ENCODE measurements at places on chromosomes 12 and 14.
A peak's percentile ranks its signal among the peaks of the same experiment; 100 is the strongest.

DNA sequence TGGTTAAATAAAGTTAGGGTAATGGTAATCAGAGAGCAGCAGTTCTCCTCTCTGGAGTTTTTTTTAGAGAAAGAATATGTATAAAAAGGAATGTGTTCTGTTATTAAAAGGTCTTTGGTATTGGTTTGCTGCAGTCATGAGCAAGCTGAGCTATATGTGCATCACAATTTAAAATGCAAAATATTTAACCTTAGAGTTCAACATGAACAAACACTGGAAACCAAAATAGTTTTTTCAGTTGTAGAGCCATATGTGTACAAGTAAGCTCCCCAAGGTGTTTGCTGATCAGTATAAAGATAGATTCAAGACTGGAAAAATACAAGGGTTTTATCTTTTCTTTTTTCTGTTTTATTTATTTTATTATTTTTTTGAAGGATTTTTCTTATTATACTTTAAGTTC is 245.0 kb downstream of the NUBPL start:
- DNase-seq: no peak

DNA sequence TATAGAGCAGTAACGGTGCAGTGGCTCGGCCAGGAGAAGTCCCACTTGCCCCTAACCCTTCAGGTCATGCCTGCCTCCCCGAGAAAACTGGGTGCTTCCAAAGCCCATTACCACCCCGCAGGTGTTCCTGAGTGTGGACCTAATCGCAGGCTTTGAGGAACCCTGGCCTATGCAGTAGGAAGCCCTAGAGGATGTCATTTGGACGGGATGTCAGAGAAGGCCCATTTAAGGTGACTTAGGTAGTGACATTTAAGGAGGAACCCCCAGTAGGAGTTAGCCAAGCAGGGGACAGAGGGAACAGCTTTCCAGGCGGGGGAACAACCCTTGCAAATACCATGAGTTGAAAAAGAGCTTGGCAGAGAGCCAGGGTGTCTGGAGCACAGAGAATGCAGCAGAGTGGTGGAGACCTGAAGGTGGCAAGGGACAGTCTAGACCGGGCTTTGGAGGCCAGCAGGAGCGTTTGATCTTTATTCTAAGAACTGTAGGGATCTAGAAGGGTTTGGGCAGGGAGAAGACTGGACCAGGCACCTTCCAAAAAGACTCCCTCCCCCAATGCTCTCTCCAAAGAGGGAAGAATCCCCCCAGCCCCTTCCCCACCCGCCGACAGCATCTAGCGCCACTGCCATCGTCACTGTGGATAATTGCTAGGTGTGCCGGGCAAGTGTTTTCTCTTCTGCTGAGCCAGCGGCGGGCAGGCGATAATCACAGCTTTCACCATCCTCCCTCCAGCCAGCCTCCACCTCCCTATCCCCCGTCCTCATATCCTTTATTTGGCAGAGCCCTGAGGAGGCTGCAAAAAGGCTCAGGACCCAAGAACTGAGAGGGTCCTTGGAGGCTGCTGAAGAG is 33.3 kb upstream of the BEGAIN start:
- DNase-seq: no peak

DNA sequence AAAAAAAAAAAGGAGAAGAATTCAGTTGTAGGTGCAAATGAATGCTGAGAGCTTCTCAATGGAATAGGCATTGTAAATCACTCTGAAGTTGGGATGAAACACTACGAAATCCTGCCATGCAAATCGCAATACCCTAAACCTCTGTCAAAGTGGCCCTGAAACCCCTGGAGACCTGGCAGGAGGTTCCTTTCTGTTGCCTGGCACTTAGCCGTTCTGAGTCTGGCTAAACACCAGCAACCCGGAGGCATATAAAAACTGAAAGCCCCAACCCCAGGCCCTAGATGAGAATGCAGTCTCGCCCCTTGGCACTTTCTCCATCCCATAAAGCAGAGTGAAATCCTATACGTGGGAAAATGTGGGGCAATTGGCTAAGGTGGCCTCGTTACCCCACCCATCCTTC is 151.5 kb upstream of the PARP11 start:
- DNase-seq: no peak

DNA sequence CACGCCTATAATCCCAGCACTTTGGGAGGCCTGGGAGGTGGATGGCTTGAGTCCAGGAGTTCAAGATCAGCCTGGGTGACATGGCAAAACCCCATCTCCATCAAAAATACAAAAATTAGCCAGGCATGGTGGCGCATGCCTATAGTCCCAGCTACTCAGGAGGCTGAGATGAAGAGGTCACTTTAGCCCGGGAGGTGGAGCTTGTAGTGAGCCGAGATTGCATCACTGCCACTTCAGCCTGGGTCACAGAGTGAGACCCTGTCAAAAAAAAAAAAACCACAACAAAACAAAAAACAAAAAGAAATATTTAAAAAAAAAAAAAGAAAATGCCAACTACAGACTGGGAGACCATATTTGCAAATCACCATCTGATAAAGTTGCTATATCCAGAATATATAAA is 17.5 kb downstream of the WDR89 start:
- DNase-seq: no peak

- peak; percentile 70 for DNase-seq
These were observed 891.1 kb downstream of the TMEM121 start for GRCh38 chr14:106417224-106418049.

GRCh38 chr12:83261998-83262397 is 575.3 kb downstream of the TMTC2 start:
- DNase-seq: no peak

- DNase-seq: no peak
These were observed 60.3 kb upstream of the BCL2L14 start for GRCh38 chr12:12010277-12011039.

Measured in stimulated activated CD8-positive, alpha-beta memory T cell treated with anti-CD3 and anti-CD28 coated beads, Interleukin-4, amount 100 ng/mL, for 4 hours (primary cell).